SK-N-MC (cell line): ENCODE measurements at places on chromosomes 5 and 9.

GRCh38 chr9:133403766-133404453, 13.9 kb downstream of the REXO4 start:
- DNase-seq = no peak

DNA sequence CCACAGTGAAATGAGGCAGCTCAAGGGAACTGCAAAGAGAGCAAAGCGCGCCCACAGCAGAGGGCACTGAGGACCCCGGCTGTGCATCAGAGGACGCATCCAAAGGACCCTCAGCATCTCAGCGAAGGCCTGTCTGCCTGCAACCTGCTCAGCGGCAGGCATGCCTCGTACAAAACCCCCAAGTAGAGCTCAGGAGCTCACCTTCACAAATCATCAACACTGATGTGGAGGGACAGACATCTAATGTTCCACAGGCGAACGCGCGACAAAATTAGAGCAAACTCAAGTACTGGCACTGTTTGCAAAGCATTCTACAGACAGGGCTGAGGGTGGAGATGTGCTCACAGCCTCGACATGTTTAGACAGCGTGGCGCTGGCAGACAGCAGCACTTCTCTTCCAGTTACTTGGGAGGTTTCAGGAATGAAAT, 81.0 kb downstream of the DCP2 start:
- DNase-seq = no peak

DNA sequence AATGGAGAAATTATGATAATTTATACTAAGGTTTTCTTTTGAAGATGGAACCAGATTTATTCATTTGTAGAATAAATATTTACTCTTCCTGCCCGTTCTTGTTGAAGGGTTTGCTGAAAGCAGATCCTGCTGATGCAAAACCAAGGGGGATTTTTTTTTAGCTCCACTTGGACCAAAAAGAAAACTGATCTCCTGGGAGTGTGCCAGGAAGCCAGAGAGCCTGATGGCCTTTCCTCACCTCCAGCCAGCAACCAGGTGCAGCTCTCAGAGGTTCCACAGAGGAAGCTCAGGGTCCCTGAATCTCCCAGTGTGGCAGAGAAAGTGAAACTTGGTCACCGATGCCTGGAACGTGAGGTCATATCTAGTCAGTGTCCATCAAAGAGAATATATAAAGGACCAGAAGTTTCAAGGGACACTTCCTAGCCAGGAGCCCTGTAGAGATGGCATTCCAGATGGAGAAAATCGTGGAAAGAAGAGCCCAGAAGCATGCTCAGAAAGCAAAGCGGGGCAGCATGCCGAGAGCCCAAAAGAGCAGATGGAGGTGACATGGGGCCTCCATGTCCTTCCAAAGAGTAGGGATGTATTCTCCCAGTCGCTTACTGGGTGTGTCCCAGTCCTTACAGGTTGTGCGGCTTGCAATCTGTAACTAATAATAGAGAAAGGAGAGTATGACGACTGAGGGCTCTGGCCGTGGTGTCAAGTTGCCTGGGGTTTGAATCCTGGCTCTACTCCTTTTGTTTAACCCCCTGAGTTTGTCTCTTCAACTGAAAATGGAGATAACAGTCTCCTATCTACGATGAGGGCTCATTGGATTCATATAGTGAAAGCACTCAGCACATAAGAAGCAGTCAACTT, 12.2 kb downstream of the AFAP1L1 start:
- DNase-seq = no peak

DNA sequence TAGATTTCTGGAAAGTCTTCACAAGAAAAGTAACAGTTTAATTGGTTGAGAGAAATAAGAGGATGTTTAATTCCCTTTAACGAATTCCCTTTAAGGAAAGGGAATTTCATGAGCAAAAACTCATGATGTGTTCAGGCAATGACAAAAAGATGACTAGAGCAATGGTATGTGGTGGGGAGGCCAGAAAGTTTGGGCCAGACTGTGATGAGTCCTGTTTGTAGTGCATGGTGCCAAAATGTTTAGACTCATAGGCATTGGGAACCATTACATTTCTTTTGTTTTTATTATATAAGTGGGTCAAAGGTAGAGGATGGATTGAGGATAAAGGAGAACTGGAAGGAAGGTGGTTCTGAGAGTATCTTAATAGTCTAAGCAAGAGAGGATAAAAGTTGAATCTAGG, 10.9 kb downstream of the CNTRL start:
- no peak for DNase-seq

- no peak for DNase-seq
These were observed 15.4 kb upstream of the NPR2 start for GRCh38 chr9:35776018-35776417.
